ENCODE measurements at places on chromosomes 5 and 9. TPM values are rescaled to one million over a fixed set of nuclear protein-coding genes. Genes with fewer than 3 reads are reported as not detected.

LECT2 gene
- not detected for total RNA-seq

TAF11L10 gene
- total RNA-seq, result not detected

ECM2 gene
- total RNA-seq, result not detected

TUSC1 gene
- total RNA-seq, result 0.34 TPM

HAPLN1 gene
- not detected for total RNA-seq

ZNG1A gene
- total RNA-seq, result 25.4 TPM

PCDHA9 gene
- total RNA-seq, result not detected

PCDHGA1 gene
- total RNA-seq, result 0.09 TPM

SURF2 gene
- total RNA-seq, result 16.0 TPM

CCDC152 gene
- 6.3 TPM for total RNA-seq

TLX3 gene
- total RNA-seq, result not detected

TMEFF1 gene
- total RNA-seq, result 0.27 TPM

B4GALT7 gene
- 22.4 TPM for total RNA-seq

FAM78A gene
- total RNA-seq, result 101 TPM

TPD52L3 gene
- not detected for total RNA-seq

ARSI gene
- not detected for total RNA-seq

All from T-helper 2 cell treated with Interferon-gamma antibody and Interleukin-4, amounts not matched to agents 100 ng/mL and 5 ng/mL, for 36 hours (primary cell).